Calu3 (cell line): ENCODE measurements at places on chromosomes 3 and 15.

- no peak for DNase-seq
These were observed 719 bp downstream of the MAGEL2 start for GRCh38 chr15:23647001-23647295.

DNA sequence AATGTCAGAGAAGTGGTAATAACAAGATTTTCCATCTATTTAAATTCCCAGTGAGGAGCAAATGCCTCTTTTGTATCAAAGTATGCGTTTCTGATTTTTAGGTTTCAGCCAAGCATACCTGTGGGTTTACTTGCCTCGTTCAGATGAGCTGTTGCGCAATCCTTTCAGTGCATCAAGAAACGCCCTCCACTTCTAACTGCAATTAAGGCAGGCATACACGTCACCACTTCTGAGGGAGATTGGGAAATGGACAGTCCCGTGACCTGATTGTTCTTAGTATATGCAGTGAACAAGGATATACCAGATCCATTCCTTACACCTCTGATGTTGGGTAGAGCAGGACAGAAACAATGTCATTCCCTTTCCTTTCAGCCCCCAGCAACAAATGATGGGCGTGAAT lies 219.0 kb downstream of the ITPR1 start:
- DNase-seq, result peak; percentile 44

DNA sequence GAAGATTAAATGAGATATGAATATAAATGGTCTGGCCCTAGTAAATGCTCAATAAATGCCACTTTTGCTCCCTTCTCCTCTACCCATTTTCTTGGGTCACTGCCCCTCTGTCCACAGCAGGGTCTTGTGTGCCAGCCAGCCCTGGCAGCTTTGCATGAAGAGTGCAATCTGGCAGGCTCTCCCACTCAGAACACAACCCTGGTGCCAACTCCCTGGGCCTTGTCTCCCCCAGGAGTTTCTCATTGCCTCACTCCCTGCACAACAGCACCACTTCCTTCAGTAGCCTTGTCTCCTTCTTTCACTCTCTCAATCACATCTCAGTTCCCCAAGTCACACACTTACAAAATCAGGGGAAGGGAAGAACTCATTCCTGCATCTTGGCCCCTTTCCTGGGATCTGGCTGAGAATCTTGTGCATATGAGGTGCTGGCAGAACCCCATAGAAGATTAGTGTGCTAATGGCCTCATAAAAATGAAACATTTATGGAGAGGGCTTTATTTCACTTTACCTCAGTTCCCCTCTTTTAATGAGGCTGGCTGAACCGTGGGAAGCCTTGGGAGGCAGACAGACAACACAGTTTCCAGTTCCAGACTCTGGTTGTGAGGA lies 445.9 kb upstream of the PROK2 start:
- DNase-seq, result no peak

- DNase-seq, result no peak
These were observed 12.4 kb downstream of the MOBP start for GRCh38 chr3:39479701-39480414.

GRCh38 chr15:81853150-81853748 lies 192.6 kb downstream of the MEX3B start:
- no peak for DNase-seq

DNA sequence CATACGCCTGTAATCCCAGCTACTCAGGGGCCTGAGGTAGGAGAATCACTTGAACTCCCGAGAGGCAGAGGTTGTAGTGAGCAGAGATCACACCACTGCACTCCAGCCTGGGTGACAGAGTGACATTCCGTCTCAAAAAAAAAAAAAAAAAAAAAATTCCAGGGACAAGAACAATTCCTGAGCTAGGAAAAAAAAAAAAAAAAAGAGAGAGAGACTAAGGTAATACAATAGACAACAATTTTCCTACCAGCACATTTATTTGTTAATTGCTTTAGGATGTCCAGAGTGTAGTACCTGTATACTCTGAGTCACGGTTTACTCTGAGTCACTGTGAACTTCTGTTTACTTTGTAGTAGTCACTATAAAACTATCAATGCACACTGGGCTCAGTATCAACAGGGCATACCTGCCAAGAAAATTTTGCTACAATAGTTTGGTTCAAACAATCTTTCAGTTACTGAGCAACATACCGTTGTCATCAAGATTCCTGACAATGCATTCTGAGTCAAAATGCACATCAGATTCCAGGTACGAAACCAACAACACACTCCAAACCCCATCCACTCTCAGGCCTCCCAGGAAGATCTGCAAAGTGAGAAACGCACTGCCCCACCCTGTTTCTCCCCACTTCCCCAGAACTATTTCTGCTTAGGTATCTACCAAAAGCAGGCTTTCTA lies 28.3 kb downstream of the IGF2BP2 start:
- peak; percentile 73 for DNase-seq

DNA sequence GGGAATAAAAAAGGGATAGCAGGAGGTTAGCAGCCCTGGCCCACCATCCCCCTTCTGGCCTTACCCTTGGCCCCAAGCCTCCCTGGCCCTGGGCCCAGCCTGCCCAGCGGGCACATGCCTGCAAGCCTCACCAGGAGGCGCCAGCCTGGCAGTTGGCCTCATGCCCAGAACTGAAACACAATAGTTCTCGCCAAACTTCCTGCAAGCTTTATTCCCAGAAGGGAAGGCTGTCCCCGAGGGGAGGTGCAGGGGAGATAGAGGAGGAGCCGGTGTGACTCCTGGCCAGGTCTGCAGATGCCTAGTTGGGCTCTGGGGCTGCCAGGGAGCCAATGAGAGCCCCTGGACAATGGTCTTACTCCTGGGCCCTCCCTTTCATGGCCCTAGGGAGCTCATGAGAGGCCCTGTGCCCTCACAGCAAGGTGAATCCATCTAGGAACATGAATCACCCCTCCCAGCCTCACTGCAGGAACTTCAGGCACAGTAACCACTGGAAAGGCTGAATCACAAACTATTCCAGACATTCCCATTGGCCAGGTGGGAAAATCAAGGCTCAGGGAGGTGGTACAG lies 4.0 kb downstream of the CCDC33 start:
- peak; percentile 97 for DNase-seq

GRCh38 chr15:48584090-48584811 lies 61.3 kb downstream of the FBN1 start:
- no peak for DNase-seq

DNA sequence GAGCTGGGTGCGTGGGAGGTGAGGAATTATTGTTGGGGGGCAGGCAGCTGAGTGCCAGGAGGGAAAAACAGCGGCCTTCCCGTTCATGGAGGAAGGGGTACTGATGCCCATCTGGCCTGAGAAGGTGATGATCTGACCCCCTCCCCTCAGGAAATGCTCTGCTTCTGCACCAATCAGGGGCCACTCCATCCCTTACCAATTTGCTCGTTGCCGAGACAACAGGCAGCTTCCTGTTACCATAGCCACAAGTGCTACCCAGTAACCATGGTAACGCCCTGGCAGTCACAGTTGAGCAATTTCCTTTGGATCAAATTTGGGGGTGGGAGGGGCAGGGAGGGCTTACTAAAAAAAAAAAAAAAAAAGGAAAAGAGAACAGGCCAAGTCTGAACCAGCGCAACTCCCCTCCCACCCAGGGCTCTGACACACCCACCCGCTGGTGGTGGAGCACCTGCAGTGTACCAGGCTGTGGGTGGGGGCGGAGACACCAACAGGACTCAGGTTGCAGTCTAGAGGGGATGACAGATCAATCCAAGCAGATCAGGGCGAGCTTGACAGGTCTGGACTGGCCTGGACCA lies 13.7 kb downstream of the CELF6 start:
- no peak for DNase-seq

- DNase-seq, result no peak
These were observed 8.3 kb upstream of the THSD4 start for GRCh38 chr15:71106802-71107500.

GRCh38 chr3:128889139-128889894 lies 9.9 kb downstream of the ACAD9 start:
- no peak for DNase-seq

GRCh38 chr3:169256796-169257522 lies 406.6 kb downstream of the MECOM start:
- no peak for DNase-seq

- DNase-seq, result no peak
These were observed 22.3 kb downstream of the RPSA start for GRCh38 chr3:39428745-39429201.

DNA sequence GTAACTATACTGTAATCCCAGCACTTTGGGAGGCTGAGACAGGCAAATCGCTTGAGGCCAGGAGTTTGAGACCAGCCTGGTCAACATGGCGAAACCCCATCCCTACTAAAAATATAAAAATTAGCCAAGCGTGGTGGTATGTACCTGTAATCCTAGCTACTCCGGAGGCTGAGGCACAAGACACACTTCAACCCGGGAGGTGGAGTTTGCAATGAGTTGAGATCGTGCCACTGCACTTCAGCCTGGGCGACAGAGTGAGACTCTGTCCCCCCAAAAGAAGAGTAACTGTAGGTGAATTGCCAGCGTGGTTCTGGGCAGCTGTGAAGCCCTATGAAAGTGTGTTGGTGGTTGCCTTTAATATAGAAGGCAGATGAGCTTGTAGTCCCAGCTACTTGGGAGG lies 95.9 kb downstream of the SLCO3A1 start:
- DNase-seq, result no peak

DNA sequence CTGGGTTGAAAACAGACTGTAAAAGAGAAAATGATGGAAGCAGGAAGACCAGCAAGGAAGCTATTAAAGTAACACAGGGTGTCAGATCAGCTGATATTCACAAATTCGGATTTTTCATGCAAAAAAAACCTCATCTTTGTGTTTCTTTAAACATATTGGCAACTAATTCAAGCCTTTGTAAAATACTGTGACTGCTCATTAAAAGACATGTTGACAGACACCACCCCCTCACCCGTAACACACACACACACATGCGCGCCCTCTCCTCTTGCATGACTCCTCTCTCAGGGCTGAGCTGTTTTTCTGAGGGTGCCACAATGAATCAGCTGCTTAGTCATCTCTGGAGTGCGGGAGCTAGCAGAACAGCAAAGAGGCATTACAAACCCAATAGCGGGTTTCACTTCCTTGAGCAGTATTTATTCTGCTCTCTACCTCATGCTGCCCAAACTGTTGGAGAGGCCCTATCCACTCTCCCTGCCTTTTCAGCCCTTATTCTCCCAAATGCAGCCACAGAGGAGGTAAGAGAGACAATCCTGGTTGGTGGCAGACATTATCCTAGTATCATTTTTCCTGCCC lies 35.8 kb upstream of the CCDC80 start:
- DNase-seq, result peak; percentile 72

- peak; percentile 53 for DNase-seq
These were observed 59.8 kb upstream of the NR2F2 start for GRCh38 chr15:96270581-96271172.

GRCh38 chr3:72587282-72587681 lies 261.0 kb downstream of the SHQ1 start:
- no peak for DNase-seq

- no peak for DNase-seq
These were observed 160.9 kb downstream of the SLCO3A1 start for GRCh38 chr15:92014281-92015030.

DNA sequence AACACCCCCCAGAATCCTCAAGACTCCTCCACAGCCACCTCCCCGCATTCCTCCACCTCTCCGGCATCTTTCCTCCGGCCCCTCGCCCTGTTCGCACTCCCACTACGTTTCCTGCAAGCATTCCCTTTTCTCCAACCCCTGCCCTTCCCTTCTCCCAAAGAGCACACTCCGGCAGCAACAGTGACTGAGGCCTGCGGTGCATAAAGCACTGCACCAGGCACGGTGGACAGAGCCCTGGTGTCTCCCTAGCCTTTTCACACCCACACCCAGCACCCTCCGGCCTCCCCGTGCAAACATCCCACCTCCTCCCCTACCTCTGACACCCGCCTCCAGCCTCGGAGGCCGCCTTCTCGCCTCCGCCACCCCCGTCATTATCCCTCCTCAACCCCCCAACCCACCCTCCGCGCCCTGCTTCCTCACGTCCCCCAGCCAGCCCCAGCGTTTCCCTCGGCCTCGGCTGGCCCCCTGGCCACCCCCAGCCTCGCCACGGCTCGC lies 577 bp downstream of the ZNF148 start:
- DNase-seq, result peak; percentile 40

DNA sequence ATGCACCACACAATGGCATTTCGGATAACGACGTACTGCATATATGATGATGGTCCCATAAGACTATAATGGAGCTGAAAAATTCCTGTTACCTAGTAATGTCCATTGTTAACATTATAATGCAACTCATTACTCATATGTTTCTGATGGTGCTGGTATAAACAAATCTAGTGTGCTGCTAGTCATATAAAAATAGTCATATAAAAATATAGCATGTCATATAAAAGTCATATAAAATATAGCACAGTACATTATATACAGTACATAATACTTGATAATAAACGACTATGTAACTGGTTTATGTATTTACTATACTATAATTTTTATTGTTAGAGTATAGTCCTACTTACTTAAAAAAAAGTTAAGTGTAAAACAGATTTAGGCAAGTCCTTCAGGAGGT lies 50.6 kb downstream of the HACD2 start:
- no peak for DNase-seq

- DNase-seq, result no peak
These were observed 31.5 kb downstream of the GASK1A start for GRCh38 chr3:43010638-43011037.

DNA sequence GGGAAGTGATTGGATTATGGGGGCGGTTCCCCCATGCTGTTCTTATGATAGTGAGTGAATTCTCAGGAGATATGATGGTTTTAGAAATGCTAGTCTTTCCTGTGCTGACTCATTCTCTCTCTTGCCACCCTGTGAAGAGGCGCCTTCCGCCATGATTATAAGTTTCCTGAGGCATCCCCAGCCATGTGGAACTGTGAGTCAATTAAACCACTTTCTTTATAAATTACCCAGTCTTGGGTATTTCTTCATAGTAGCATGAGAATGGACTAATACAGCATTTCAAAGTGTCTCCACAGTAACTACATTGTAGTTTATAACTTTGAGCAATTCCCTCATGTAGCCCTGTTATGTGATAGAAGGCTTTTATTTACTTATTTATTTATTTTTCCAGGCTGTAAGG lies 128.8 kb upstream of the CHRNA7 start:
- no peak for DNase-seq

DNA sequence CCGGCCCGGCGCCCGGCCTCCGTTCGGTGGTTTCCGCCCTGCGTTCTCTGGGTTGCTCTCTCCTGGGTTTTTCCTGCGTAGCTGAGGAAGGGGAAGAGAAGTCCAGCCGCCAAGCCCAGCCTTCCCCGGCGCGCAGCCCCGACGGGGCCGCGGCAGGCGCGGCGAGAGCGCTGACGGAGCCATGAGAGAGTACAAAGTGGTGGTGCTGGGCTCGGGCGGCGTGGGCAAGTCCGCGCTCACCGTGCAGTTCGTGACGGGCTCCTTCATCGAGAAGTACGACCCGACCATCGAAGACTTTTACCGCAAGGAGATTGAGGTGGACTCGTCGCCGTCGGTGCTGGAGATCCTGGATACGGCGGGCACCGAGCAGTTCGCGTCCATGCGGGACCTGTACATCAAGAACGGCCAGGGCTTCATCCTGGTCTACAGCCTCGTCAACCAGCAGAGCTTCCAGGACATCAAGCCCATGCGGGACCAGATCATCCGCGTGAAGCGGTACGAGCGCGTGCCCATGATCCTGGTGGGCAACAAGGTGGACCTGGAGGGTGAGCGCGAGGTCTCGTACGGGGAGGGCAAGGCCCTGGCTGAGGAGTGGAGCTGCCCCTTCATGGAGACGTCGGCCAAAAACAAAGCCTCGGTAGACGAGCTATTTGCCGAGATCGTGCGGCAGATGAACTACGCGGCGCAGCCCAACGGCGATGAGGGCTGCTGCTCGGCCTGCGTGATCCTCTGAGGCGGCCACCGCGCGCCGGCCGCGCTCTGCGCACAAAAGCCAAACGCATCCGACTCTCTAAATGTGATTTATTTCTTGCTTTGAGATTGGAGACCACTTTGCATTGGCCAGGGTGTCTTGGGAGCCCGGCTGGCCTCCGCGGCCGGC lies 727 bp downstream of the RAP2B start:
- peak; percentile 47 for DNase-seq
